ENCODE measurements at places on chromosomes 6 and 20.

- DNase-seq: no peak
Measured at GRCh38 chr6:142821860-142822259, 123.1 kb downstream of the HIVEP2 start.

DNA sequence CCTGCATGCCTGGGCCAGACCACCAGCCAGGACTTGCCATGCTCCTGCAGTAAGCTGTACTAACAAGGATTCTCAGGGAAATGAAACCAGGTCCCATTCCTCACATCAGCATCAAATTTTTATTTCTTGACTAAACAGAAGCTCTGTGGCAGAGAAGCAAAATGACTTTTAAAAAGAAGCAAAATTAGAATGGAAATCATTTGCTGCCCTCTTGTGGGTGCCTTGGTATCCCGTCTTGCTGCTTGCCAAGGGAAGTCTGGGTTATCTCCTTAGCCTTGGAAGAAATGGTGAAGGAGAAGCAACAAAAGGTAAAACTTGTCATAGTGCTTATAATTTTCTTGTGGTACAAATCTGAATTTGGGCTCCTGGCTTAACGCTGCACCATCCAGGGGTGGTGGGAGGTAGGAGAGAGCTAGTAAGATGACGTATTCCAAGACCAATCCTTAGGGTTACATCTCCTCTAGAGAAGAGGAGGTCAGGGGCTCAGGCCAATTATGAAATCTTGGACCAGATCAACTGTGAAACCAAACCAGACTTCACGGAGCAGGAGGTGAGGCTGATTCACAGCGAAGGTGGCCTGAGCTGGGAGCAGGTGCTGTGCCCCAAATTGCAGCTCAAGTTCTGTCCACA, 107.5 kb downstream of the FAXC start:
- DNase-seq: peak; percentile 14

GRCh38 chr6:25303254-25303653, 24.1 kb downstream of the CARMIL1 start:
- no peak for DNase-seq

DNA sequence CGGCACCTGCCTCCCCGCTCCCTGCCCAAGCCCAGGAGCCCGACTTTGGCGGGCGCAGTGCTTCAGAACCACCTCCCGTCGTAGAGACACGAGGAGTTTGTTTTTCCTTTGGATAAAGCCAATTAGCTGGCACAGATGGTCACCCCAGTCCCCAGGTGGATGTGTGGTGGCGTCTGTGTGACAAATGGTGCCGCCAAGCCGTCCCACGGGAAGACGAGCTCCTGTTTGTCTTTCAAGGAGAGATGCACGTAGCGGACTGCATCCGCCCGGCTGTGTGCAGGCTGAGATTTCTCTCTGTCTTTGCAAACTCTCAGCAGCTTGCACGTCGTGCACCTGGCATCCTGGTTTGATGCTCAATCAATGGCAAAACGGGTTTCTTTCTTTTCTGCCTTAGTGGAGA, 16.1 kb upstream of the MRGBP start:
- DNase-seq: no peak

All from NCI-H748 treated with DMSO at 0.1 percent for 48 hours (cell line).